ENCODE measurements at places on chromosomes 3 and 15.

DNA sequence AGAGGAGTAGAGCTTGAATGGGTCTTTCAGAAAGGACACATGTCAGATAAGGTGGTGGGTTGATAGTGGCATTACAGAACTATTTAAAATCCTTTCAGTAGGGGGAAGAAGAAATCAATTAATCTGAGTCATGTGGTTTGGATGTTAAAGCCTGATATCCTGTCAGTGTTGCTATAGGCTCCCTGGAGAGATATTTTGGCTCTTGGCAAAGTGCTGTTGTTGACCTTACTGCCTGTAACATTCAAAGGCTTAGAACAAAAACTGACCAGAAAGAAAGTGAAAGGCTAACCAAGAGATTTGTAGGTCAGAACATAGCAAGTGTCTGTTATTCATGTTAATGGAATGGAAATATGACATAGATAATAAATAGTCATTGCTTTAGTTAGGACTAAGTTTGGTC is 552.9 kb downstream of the DIPK2A start:
- DNase-seq: no peak

DNA sequence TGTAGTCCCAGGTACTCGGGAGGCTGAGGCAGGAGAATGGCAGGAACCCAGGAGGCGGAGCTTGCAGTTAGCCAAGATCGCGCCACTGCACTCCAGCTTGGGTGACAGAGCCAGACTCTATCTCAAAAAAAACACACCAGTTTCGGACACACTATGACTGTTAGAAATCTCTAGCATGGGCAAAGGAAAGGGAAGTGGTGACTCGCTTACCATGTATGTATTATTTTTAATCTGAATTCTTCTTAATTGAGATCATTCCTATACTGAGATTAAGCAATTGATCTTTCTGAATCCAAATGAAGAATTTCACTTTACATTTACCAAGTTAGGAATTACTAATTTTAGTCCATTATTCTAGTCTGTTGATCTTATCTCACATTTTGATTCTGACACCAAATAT is 459.2 kb upstream of the ALCAM start:
- DNase-seq: no peak

DNA sequence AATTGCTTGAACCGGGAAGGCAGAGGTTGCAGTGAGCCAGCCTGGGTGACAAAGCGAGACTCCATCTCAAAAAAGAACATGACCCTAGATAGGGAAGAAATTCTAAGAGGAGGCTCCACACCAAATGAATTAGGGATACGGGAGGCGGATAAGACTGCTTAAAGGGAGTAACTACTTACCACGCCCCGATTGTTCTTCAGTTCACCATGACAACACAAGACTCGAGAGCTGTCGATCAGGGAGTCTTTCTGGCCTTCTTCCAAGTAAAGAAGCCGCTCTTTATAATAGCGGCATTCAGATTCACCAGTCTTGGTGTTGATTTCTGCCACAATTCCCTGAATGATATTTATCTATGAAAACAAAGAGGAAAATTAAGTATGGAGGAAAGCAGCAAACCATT is 53.9 kb upstream of the TASOR start:
- DNase-seq: no peak

GRCh38 chr15:82709081-82709420 is 624 bp downstream of the AP3B2 start:
- DNase-seq: no peak

DNA sequence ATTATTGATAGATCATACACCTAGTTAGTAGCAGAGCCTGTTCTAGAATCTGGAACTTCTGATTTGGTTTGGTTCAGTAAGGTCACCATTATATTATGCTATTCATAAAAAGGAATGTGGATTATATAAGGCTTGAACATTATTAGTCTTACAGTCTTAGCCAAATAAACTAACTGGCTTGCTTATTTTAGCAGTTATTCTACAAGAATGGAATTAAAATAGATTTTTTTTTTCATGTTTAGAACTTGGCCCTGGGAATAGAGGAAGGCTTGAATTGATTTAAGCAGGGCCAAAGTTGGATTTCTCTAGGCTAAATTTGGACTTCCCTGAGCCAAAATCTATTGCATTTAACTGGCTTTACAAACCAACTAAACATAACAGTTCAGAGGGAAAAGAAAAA is 24.4 kb downstream of the DTWD1 start:
- no peak for DNase-seq

Data from hematopoietic multipotent progenitor cell treated with erythropoietin and hydrocortisone succinate and interleukin-3 and kit ligand, for 8 days (in vitro differentiated cells).